Activated naive CD8-positive, alpha-beta T cell treated with anti-CD3 and anti-CD28 coated beads, Interleukin-2, amount 10 ng/mL, durations not matched to agents 7 days and 5 days (primary cell): ENCODE measurements at places on chromosomes 4 and X. TPM values are rescaled to one million over a fixed set of nuclear protein-coding genes. Genes with fewer than 3 reads are reported as not detected.

Gene PF4V1
- not detected for total RNA-seq

Gene EIF2S3
- total RNA-seq: 199 TPM

Gene SPANXA1
- not detected for total RNA-seq

Gene SMR3B
- total RNA-seq: not detected

Gene TGIF2LX
- not detected for total RNA-seq

Gene PABPC5
- total RNA-seq: not detected

Gene TMPRSS11F
- not detected for total RNA-seq

Gene DDX60
- 137 TPM for total RNA-seq

Gene TMEM154
- total RNA-seq: 24.7 TPM

Gene KLB
- not detected for total RNA-seq

Gene MAEA
- total RNA-seq: 82.9 TPM
